ENCODE measurements at places on chromosomes 7 and 10.

- no peak for DNase-seq
These were observed 5.6 kb downstream of the CCSER2 start for GRCh38 chr10:84333864-84334451.

DNA sequence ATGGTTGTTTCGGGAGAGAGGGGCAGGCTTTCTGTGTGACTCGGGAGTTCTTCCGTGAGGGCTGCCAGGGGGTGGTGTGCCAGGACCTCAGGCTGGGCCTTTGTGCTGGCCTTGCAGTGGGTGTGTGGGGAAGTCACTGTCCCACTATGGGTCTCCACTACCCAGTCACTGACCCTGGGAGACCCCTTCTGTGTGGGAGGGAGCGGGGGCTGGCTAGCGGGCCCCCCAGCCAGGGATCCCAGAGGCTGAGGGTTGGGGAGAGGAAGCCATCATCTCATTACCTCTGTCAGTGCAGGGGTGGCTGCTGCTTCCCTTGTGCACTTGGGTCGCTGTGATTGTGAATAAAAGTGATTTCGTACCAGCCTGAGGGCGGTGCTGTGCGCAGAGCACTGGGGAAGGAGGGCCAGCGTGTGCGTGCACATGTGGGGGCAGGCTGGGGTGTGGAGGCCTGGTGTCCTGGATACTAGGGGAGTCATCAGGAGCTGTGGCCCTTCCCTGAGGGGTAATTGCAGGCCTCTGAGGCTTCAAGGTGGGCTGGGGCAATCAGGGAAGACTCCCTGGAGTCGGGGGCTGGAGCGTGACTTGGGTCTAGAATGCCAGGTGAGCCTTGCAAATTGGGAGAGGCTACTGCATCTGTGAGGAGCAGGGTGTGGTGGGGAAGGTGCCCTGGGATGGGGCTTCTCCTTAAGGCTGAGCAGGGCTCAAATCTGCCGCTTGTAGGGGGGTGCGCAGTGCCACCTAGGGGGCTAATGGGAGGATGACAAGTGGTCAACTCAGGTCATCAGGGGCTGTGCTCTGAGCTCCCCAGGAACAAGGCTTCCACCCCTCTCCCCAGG is 98.9 kb downstream of the NEURL1 start:
- no peak for DNase-seq

DNA sequence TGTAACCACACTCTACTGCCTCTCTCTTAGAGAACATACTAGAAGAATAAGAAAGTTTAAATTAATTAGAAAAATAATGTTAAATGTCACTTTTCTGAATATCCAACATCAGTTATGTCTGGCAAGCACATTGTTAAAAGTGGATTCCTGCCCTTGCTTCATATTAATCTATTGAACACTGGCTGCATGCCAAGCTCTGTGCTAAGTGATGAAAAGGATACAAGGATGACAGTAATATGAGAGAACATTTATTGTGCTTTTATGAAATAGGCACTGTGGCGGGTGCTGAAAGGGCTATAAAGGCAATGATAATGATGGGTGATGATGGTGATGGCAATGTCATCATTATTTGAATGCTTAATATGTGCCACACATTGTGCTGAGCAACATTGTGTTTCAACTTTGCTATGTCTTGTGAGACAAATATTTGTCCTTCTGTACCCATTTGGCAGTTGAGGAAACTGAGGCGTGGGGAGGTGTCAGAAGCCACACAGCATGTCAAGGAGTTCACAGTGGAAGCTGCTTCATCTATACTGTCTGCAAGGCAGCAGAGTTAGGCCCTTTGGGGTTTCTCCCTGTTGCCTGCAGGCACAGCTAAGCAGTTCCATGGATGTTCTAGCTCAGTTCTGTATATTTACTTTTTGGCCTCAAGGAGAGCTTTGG is 64.2 kb upstream of the RAPGEF5 start:
- DNase-seq = no peak

DNA sequence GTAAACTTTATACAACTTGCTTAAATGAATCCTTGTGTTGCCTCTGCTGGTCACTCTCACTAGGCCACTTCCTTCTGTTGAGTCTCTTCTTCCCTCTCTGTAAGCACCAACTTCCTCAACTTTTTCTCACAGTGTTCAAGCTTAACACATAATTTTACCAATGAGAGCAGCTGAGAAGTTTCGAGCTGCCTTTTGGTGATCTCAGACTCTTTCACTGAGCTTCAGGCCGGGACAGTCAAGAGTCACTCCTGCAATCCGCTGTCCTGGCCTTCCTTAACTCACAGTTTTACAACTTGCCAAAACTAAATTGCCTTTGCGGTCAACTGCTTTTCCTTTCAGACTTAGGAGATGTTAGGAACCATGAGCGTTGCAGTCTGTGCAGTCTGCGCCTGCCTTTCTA is 47.4 kb downstream of the PRPF18 start:
- DNase-seq = no peak

DNA sequence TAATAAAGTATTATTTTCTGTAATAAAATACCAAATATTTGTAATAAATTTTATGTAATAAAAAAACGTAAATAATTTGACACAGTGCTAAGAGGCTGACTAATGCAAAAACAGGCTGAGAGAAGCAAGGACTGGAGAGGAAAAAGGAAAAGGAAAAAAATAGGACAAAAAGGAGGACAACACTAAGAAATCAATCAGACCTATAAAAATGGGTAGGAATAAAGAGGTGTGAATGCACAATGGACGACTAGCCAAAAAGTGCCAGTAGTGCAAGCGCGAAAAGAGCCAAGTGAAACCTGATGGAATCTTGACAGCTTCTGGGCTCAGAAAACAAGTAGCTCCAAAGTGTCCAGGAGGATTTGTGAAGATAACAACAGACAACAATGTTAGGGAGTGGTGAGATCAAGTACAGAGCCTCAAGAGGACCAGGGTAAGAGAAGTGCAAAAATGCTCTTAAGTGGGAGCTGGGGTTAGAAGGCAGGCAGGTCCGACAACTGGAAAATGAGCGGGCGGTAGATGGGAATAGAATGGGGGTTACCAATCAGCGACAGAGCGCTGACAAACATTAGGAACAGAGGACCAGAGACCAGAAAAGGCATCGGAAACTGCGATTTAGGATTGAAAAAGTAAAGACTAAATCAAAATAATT is 1.2 kb downstream of the BRAF start:
- DNase-seq = no peak

- DNase-seq = no peak
These were observed 80.7 kb downstream of the MMRN2 start for GRCh38 chr10:86876748-86877147.

GRCh38 chr7:28358423-28358868 is 53.9 kb upstream of the CREB5 start:
- peak; percentile 52 for DNase-seq

GRCh38 chr7:43454936-43455518 is 127.9 kb upstream of the STK17A start:
- no peak for DNase-seq

DNA sequence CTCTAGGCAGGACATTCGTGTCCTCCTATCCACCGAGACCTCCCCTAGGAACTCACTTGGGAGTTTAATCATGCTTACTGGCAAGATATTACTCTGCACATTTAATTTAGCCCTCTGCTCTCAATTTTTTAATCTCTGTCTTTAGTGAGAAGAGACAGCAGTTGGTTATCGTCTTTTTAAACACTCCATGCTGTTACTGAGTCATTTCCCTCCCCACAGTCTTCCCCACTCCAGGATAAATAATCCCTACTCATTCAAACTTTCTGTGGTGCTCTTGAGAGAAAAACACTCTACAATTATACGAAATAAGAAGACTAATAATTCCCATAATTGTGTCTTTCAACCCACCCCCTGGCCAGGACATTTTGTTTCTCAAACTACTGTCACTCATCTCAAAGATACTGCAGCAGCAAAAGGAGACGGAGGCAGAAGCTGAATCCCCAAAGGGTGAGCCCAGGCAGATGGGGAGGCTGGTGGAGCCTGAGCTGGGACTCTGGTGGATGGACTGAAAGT is 84.2 kb downstream of the ANK3 start:
- no peak for DNase-seq

- DNase-seq = no peak
These were observed 13.6 kb upstream of the MSS51 start for GRCh38 chr10:73446926-73447325.

DNA sequence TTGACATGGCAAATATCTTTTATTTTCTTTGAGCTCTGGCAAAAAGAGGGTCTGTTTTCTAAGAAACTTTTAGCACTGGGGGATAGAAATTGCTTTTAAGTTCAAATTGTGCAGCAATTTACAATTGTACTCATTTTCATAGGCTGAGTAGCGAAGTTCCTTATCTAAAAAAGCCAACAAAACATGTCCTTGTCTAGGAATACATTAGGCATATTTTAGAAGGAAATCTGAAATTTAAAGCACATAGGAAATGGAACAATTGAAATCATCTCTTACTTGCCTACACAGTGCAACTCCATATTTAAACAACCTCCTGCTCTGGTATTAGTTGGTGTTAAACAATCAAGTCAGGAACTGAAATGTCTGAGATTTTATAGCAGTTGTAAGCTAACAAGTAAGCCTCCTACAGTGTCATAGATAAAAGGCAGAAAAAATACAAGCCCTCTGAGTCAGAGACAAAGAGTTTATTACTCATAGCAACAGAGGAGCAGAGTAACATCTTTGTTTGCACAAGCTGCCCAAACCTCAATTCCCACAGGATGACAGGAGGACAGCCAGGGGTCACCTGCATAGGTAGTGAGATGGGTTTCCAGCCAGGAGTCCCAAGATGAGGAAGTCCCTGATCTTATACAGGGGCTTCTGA is 280.2 kb upstream of the HGF start:
- peak; percentile 64 for DNase-seq

GRCh38 chr7:96076350-96076707 is 245.6 kb downstream of the SLC25A13 start:
- no peak for DNase-seq

DNA sequence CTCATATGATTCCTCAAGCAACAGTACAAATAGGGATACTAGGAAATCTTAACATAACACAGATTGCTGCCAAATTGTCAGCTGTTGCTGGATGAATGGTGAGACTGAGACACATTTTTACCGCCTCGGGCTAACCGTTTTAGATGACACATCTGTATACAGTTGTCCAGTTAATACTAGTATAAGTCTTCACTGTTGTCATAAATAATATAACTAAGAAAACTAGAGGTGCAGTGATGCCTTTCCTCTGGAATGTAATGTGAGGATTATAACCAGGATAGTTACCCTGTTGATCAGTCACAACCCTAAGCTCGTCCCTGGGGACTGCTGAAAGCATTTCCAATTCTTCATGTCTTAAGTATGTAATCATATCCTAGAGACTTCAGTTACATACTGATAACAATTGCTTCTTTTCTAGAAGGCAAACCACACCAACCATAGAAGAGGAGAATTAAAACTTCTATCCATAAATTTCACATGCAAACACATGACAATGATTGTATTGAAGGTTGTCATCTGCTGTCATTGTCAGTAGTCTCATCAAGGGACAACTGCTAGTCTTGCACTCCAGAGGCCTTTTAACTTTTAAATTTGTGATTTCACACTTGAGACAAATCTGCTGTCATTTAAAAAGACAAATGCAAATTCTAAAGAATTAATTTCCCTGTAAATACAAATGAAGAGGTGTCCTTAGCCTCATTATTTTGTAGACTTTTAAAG is 100.4 kb upstream of the SEMA3D start:
- DNase-seq = no peak

DNA sequence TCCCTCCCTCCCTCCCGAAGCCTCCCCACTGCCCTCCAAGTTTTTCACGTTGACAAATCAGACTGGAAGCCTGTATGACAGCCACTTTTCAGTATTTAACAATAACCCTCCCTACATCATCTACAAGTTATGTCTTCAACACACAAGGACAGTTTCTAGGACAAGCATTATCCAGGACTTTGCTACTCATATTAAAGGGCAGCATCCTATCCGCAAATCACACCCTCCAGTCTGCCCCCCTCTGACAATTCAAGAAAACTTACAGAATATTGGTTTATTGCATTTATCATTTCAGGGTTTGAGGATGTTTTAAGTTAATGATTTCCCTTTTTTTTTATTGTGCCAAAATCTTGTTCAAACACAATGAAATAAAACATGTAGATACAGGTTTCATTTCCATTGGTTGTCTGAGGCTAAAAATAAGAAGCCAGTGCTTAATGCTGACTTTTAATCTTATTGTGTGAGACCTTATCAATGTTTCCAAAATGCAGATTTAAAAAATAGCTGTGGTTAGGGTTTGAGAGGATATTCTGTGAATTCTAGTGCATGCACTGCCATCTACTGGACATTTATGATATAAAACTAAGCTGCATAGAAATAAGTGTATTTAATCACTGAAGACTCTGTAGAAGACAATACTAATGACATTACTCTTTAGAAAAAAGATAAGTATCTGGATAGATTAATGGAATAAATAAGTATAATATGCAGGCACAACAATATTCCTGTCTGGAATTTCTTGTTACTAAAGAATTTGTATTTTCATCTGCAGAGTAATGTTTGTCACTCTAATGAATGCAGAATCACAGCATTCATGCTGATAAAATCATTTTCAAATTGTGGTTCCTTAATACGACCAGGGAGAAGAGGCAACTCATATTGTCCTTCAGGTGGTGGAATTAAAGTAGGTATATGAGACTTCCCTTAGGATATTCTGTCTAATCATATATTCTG is 64.1 kb downstream of the CAV1 start:
- DNase-seq = no peak

- no peak for DNase-seq
These were observed 31.1 kb downstream of the KAZALD1 start for GRCh38 chr10:101092881-101093354.

DNA sequence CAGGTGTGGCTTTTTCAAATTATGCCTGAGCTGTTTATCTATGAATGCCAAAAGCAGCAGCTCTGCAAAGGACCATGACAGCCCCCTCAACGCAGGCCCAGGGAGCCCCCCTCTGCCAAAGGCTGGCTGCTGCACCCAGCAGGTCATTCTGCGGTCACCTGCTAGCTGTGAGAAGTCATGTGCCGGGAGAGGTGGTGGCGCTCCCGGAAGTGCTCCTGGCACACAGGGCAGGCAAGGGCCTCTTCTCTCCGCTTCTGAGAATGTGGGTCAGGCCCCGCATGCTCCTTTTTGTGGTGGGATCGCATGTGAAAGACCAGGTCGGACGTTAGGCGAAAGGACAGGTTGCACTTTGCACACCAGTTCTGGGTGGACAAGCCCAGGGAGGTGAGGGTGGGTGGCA is 16.4 kb downstream of the ZNF488 start:
- no peak for DNase-seq

DNA sequence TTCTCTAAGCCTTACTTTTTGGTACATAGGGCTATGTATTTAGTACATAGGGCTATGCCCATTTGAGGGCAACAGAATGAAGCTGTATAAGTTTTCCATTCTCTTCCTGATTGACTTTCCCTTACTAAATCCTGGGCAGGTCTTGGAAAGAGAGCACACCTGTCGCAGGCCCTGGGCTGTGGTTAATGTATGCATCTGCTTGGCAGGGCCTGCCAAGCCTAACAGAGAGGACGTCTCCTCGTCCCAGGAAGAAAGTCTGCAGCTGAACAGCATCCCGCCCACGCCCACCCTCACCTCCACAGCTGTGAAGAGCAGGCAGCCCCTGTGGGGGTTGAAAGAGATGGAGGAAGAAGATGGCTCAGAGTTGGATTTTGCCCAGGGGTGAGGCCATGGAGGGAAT is 8.9 kb upstream of the PVRIG start:
- DNase-seq = no peak
